Activated CD4-positive, alpha-beta T cell treated with anti-CD3 and anti-CD28 coated beads, Interleukin-2, amount 50 U/mL, for 24 hours (primary cell): ENCODE measurements at places on chromosomes 3 and 15.

DNA sequence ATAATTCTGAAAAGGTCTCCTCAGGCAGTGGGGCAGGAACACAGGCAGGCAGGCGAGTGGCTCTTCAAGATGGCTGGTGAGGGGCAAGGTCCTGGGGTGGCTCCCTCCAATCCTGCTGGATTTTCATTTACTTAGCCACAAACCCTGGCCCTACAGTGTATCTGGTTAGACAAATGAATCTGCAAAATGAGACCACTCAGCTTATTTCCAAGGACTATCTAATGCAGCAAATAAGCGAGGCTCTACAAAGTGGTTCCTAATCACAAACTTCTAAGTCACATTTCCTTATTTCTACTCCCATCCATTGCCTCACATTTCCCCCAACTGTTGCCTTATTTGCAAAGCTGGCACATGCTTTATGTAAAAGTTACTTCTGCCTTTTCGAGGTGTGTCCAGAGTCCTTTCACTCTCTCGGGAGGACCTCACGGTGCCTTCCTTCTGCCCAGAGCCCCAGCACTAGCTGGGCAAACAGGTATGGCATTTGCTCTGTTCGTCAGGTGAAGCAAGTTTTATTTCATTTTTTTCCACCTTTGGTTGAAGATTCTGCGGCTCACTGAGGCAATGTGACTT, 40.5 kb downstream of the CCDC12 start:
- no peak for DNase-seq

GRCh38 chr3:11603628-11604027, 40.1 kb downstream of the VGLL4 start:
- DNase-seq: no peak

GRCh38 chr3:134337511-134338200, 36.6 kb downstream of the AMOTL2 start:
- DNase-seq: no peak

GRCh38 chr3:172204716-172205115, 165.3 kb downstream of the FNDC3B start:
- DNase-seq: no peak

DNA sequence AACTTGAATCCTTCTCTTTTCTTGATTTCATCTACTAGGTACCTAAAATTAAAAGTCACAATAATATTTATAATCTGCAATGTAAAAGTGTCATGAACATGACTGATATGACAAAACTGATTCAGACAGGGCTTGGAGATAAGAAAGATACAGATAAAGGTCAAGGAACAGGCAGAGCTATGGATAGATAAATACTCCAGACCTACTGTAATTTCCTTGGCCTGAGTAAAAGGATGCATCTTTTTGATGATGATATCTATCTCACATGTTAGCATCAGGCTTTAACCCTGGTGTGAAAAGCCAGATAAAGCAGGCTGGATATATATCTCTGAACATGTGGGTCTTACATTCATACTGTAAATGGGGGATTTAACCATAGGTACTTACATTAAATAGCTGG, 108.1 kb downstream of the GADL1 start:
- no peak for DNase-seq

DNA sequence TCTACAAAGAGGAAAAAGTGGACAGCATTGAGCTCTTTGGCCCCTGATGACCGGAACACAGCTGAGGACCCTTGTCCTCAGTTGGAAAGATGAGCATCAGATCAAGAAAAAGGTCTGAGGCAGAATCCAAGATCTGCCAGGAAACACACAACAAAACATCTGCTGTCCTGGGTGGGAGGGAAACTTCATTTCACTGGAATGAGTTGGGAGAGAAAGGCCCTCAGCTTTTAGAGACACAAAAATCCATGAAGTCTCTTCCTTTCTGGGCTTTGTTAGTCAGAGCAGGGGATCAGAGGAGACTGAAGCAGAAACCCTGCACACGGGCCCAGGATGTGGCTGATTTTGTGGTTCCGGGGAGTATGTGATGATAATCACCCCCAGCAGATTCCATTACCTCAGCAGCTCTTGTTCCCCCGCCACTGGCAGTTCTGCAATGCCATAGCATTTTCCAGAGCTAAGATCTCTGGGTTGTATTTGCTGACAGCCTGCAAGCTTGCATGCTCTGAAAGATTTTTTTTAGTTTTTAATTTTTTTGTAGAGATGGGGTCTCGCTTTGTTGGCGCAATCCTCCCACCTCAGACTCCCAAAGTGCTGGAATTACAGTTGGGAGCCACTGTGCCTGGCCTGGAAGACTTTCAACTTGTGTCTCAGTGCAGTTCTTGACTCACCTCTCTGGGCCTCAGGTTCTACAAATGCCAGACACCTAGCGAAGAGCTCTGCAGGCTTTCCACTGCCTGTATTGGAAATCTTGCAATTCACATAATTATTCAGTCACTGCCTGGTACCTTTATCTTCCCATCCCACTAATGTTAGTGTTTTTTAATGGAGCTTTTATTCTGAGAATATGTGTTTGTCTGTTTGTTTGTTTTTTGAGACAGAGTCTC, 5.8 kb upstream of the TATDN2 start:
- DNase-seq: peak; percentile 72

DNA sequence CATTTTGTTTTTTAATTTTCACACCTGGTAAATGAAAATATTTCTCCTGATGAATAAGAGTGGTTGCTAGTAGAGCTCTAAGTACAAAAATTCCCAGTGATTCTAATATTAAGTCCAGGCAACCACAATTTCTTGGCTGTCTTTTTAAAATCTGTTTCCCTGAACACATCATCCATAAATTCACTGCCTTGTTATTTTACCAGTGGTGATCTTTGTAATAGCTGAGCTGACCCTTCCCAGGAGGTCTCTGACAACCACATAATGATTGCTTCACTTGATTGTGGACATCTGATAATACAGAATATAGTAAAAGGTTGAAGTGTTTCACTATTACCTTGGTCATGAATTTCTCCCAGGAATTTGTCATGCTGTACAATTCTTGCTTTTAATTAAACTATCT, 13.9 kb upstream of the TOP2B start:
- DNase-seq: no peak

- DNase-seq: no peak
Observed at GRCh38 chr3:45567730-45568172, 26.8 kb upstream of the LIMD1 start.

DNA sequence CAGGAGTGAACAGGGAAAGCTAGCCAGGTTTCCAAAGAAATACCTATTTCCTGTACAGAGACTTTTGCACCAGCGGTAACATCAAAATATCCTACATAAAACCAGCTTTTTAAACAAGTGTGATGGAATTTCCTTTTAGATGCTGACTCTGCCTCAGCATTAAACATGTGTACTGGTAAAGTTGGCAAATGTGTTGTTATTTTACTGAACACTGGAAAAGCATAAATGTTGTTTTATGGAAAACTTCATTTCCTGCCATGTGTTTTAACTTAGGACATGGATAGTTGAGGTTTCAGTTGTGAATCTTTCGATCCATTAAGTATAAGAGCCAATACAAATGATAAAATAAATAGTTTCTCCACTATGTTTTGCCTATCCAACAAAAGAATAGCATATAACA, 15.7 kb downstream of the OXNAD1 start:
- no peak for DNase-seq

GRCh38 chr3:141959589-141960554, 83.4 kb downstream of the ATP1B3 start:
- no peak for DNase-seq

DNA sequence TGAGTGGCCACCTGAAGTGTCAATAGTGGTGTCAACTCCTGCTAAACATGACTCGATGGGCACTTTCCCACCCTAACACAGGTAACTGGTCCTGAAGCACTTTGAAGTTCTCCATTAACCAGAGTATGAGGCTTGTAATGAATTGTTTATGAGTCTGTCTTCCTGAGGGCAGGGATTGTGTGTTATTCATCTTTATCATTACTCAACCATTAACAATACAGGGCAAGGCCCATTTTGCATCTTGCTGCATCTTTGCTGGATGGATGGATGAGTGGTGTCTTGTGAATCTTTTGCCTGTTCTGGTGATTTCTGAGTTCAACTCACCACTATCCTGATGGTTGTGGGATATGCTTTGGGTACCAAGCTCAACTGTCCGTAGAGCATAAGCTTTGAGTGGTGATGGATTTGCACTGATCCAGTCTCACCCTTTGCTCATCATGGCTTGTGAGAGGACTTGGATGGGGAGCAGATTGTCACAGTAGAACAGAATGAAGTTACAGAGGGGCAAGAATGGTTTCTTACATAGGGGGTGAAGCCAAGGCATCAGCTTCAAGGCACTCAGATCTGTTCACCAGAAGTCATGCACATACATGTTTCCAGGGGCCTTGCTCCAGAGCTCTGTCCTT, 22.3 kb upstream of the EPB42 start:
- DNase-seq: no peak

GRCh38 chr3:195095704-195096036, 175.3 kb downstream of the XXYLT1 start:
- DNase-seq: no peak

DNA sequence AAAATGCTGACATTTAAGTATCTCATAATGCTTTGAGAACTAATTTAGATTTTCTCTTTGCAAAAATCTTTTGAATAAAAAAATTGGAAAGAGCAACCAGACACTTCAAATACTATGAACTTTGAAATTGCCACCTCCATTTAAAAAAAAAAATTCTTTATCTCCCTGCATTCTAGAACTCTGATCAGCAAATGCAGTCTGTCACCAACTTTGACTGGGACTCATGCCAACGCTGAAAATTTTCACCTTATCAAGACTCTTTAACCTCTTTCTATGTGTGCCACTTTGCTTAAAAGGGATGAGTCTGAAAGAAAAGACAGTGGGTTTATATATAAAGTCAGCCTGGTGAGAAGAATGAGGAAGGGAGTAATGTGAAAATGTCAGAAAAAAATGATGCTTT, 191.2 kb upstream of the ARPP21 start:
- no peak for DNase-seq

DNA sequence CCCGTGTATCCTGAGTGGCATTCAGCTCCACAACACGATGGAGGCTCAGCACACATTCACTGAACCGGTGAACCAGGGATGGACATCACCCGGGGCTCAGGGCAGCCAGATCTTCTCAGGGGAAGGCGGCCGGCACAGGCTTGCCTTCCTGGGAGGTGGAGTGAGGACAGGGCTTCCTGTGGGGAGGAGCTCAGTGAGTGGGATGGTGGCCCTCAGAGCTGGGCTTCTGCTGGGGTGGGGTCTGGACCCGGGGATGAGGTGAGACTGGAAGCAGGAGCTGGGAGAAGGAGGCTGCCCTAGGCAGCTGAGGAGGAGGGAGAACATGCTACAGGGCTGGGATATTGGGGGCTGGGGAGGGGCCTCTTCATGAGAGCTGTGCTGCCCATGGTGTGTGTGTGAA, 58.5 kb upstream of the PRR23E start:
- no peak for DNase-seq

DNA sequence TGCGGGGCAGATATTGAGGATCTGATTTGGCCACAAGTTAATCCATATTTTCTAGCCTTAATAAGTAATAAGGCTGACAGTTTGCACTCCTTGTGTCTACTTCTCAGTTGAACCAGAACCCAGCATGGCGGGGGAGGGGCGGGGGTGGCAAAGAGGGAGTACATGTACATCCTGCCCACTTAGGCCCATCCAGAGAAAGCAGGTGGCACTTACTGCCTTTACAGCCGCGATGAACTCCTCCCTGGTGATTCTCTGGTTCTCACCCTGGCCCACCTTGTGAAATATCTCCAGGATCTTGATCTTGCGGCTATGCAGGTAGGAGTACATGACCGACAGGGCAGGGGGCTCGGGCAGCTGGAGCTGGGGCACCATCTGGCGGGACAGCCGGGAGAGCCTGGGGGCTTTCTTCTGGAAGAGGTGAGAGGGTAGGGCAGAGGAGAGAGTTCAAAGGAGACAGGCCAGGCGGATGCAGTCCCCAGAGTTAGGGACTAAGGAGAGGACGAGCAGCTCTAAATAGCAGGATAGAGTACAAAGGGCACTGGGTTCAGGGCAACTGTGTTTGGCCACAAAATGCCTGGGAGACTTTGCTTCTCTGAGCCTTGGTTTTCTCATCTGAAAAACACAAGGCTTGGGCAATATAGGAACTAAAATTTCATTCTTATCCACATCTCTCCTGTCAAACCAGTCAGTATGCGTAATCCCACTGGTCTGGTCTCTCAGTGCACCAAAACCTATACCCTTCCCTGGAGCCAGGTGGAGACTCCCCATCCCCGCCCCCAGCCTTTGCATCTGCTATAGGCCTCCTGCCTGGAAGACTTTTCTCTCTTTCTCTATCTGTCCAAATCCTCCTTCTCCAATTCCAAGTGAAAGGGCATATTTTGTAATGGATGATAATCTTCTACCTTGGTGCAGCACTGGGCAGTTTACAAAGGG, 10.1 kb downstream of the EFCAB12 start:
- no peak for DNase-seq

DNA sequence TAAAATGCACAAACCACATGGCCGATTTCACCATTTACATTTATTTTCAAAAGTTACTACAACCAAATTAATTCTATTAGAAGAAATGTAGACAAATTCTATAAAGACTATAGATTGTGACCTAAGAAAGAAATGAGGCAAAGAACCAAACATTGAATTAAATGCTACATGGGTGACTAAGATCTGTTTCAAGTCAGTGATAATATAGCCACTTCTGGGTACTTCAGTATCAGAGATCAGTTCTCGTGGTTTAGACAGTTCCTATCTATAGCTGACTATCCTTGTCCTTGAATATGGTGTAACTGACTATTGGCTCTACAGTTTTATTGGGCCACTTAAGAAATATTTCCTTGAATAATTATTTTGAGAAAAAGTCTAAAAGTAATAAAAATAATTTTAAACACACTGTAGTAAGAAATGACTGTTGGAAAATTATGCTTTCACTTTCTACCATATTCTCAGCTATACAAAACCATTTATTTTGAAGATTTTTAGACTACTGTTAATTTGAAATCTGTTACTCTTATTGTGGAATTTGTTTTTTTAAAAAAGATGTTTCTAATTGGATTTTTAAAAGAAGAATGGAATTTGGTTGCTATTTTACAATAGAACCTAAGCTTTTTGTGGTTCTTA, 14.1 kb downstream of the KCNMB3 start:
- no peak for DNase-seq

- no peak for DNase-seq
Observed at GRCh38 chr15:95684693-95685115, 645.8 kb upstream of the NR2F2 start.

- DNase-seq: no peak
Observed at GRCh38 chr3:192409838-192410683, 317.3 kb downstream of the FGF12 start.

GRCh38 chr3:66561367-66561766, 60.5 kb upstream of the LRIG1 start:
- DNase-seq: no peak

DNA sequence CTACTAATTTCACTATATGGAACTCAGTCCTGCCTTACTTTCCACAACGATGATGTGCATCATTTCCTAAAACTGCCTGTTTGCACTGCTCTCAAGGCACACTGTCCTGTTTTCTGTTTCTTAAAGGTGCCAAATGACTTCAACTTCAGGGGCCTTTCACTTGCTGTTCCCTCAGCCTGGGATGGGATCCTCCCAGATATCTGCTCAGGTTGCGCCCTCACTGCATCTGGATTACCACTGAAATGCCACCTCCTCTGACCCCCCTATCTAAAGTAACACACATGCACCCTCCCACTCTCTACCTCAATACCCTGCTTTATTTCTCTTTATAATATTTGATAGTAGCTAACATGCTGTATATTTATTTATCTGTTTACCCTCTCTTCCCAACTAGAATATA, 123.8 kb upstream of the CMC1 start:
- DNase-seq: no peak
